Foreskin fibroblast (primary cell): ENCODE measurements at places on chromosomes 4 and X.

- peak; percentile 9 for DNase-seq
Measured at GRCh38 chr4:30802622-30803323, 82.6 kb downstream of the PCDH7 start.

- DNase-seq, result peak; percentile 30
Measured at GRCh38 chr4:155787113-155787710, 28.4 kb downstream of the GUCY1B1 start.

DNA sequence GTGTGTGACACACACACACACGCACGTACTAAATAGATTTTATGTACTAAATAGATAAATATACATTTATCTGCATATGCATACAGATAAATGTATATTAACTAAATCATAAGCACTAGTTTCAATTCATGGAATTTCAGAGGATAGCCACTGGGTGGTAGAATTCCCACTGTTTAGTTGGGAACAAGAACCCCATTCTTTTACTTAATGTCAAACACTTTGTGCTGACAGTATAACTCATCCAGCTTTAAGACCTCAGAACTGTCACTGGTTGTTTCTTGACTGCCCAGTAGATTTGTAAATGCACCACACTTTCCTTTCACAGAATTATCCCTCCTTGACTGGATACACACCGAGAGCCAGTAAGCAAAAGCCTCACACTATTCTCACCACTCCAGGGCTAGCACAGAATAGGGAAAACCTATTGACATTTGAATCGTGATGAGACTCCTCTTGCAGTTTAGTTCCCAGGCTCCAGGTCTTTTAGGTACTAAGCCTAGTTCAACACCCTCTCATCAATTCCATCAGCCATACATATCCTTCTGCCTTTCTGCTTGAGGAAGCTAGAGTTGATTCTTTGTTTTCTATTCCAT, 32.4 kb downstream of the PPARGC1A start:
- DNase-seq, result no peak

DNA sequence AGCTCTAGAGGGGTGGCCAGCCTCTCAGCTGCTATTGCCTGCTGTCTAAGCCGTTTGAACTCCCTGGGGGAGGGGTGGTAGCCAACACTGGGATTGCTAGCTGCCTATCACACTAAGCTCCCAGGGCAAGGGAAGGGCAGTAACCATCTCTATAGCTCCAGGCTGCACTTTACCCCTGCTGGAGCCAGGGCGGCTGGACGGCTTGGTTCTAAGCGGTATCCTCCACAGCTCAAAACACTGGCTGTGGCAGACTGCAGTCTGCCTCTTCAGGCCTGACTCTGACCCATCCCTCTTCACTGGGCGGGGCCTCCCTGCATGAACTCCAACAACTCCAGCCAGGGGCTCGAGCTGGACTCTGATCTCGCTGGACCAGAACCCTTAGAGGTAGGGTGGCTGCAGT, 55.3 kb upstream of the GNRHR start:
- DNase-seq, result no peak

- DNase-seq, result no peak
Measured at GRCh38 chrX:70826715-70827114, 81.8 kb downstream of the TEX11 start.

- DNase-seq, result peak; percentile 93
Measured at GRCh38 chr4:158121161-158121579, 51.7 kb downstream of the GASK1B start.

DNA sequence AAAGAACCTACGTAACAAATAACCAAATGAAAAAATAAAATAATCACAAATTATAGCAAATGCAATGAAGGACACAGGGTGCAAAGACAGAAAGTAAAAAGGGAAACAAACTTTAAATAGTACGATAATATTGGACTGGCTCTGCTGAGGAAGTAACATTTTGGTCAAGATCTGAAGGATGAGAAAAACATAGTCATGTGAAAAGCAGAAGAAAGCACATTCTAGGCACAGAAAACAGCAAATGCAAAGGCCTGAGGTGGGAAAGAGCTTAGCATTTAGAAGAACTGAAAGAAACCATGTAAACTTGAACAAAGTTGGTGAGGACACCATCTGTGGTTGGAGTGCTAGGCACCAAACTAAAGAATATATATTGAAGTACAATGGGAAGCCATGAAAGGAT, 111.2 kb downstream of the PPP3CA start:
- no peak for DNase-seq

GRCh38 chrX:18194688-18195087, 26.0 kb downstream of the BEND2 start:
- no peak for DNase-seq

GRCh38 chr4:23922013-23922412, 32.2 kb upstream of the PPARGC1A start:
- DNase-seq, result no peak

DNA sequence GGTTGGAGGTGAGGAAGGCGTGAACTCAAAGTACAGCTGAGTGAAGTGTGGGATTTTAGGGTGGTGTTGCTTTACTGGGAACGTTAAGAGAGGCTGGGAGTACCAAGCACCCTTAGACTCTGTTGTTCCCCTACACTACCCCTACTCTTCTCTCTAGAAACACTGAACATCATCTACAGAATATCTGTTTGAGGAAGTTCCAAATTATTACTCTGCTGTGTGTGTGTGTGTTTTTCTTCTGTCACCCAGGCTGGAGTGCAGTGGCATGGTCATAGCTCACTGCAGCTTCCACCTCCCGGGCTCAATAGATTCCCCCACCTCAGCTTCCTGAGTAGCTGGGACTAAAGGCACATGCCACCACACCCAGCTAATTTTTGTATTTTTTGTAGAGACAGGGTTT, 76.7 kb upstream of the AP1S2 start:
- no peak for DNase-seq

DNA sequence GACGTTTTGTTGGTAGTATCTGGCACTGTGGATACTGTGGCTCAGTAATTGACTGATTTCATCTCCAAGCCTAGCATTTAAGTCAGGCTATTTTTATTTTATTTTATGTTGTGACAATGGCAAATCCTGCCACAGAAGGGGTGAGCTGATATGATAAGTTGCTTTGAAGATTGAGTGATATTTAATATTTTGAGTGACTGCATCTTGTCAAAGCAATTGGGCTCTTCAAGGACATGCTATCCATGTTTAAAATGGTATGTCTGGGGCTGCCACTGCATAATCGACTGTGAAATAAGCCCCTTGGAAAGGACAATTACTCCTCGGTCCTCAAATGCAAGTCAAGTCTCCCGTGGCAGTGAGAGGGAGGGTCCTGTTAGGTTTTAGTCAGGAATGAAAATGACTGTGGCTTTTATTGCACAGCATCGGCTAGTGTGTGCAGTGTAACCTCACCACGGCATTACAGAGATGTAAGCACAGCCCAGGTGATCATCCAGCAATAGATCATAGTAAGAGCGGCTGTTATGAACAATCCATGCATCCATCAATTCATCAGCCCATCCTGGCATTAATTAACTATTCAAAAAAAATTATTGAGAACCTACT, 178.2 kb downstream of the GBA3 start:
- no peak for DNase-seq

- no peak for DNase-seq
Measured at GRCh38 chrX:56751071-56751470, 22.0 kb downstream of the NBDY start.

DNA sequence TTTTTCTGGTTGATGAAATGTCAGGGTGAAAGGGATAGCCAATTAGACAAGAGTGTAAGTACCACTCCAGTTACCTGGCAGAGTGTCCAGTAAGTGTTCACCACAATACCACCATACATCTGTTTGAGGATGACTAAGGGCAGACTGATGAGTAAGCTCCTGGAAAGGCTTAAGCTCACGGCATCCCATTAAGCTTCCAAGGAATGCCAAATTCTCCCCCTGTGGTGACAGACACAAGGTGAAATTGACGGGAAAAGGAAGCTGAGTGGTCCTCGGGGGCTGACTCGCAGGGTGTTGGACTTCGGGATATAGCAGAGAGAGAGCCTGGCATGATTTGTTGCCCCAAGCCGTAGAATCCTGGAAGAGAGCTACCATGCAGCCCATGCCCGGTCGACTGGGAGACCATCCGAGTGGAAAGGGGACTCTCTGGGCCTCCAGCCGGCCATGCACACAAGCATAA, 7.6 kb upstream of the BST1 start:
- peak; percentile 90 for DNase-seq

- no peak for DNase-seq
Measured at GRCh38 chrX:41119803-41120202, 34.6 kb downstream of the USP9X start.

DNA sequence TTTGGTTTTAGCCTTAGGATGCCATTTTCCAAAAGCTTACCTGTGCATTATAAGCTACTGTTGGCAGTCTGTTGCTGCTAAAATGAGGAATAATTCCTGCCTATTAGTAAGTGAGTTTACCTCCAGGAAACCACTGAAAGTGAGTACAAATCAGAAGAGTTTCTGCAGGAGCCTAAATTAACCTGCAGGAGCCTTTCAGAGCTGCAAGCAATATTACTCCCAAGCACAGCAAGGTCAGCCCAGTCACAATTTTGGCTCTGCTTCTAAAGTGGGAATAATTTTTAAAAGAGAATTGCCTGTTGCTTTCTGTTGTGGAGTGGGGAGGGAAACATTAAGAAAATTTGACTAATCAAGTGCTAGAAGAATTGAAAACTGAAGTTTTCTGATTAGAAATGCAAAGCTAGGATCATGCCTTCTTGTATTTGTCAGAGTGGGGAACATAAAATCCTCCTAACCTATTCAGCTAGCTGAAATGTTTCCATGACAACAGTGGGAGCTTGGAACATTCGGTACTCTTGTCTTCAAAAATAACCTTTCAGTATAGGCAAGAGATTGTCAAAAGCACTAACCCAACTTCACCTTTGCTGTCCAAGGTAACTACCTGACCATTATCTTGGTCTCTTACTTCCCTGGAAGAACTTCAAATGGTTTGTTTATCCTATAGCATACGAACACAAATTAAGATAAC, 193.2 kb downstream of the COMMD8 start:
- DNase-seq, result no peak

- DNase-seq, result no peak
Measured at GRCh38 chr4:183515411-183515810, 10.6 kb downstream of the ING2 start.

DNA sequence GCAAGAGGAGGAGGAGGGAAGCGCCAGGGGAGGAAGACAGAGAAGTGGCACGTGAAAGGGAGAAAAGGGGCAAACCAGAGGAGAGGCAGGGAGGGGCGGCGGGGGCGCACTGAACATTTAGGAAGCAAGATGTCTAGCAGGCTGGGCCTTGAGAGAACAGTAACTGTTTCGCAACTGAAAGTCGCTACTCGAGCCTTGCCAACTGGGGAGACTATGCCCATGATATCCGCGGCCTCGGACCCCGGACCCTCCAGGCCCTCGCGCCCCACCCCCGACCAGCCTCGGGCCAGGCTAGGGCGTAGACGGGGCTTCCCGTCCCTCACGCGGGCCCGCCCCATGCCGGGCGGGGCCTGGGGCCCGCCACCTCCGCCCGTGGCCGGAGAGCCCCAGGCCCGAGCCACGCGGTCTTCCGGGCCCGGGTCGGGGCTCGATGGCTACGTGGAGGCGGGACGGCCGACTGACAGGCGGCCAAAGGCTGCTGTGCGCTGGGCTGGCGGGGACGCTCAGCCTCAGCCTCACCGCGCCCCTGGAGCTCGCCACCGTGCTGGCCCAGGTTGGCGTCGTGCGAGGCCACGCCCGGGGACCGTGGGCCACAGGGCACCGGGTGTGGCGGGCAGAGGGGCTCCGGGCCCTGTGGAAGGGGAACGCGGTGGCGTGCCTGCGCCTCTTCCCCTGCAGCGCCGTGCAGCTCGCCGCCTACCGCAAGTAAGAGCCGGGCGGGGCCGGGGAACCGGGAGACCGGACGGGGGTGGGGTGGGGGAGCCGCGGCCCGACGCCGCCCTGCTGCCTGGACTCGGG, at the start of gene SLC25A43:
TSS of gene SLC25A43 (plus strand) at position 363 of the 798 bp plus-strand sequence. CDS start at position 431, 68 bp downstream.
- no peak for DNase-seq

DNA sequence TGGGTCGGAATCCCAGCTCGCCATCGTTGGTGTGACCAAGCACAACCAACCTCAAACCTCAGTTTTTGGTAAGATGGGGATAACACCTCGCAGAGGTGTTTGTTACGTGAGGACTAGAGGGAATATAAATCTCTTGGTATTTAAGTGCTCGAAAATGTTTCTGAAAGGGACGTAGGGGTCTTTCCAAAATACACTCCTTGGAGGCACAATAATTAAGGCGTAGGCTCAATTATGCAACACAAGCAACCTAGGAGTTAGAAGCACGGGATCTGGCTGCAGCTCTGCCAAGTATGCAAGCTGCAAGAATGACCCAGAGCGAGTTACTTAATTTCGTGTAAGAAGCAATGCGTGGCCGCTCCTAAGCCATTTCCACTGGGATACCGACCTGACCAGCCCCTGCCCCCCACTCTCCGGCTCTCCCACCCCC, 552 bp downstream of the ADH5 start:
- DNase-seq, result peak; percentile 87

- DNase-seq, result no peak
Measured at GRCh38 chr4:85994576-85994975, 365.3 kb downstream of the MAPK10 start.

GRCh38 chr4:184061582-184061981, 156.1 kb downstream of the ENPP6 start:
- no peak for DNase-seq

- peak; percentile 51 for DNase-seq
Measured at GRCh38 chr4:70559211-70559830, 32.7 kb upstream of the AMBN start.
